ENCODE measurements at places on chromosomes 16 and 17.

DNA sequence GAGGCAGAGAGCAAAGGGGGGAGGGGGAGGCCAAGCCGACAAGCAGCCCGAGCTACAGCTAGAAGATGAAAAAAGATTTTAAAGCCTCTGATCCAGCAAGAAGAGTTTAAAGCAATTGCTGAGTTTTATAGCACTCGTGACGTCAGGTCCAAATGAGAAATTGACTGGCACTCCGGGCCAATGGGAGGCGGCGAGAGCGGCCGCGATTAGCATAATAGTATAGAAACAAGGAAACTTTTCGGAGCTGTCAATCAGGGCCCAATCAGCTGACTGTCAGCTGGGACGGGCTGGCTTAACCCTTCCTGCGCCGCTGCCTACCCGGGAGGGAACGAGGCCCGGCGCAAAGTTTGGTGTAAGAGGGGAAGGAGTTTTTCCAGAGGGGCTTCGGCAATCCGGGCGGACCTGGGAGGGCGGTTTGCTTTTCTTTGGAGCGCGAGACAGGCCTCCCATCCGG lies at the start of gene MAF:
Gene MAF (minus strand): TSS at position 100 of the 454 bp plus-strand sequence. CDS start 835 bp downstream, outside the sequence.
- peak; percentile 15 for DNase-seq

DNA sequence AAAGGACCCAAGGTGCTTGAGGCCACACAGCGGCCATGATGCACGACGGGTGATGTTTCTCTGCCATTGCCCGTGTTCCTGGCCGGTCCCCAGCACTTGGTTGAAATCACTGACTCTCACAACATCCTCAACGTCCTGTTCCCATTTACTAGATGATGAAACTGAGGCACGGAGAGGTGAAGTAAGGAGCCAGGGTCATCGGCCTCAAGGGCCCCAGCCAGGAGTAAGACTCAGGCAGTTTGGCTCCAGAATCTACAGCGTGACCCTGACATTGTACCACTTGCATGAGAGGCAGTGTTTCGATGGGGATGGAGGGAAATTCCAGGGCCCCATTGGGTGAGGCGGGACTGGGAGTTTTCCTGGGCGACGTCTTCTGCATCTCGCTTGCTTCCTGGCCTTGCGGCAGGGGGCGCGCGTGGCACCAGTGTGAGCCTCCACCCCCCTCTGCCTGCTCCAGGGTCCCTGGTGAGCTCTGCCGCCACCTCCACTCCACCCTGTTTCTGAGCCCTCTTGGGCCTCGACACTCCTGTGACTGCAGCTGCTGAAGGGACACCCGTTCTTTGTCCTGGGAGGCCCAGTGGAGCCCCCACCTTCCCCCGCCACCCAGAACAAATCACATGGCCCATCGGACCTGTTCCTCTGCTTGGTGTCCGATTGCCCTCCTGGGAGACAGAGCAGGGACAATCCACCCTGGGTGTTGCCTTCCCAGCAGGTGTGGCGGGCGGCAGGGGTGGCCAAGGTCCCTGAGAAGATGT lies 133.0 kb upstream of the GSE1 start:
- no peak for DNase-seq

GRCh38 chr16:68319185-68319908 lies 8.5 kb downstream of the PRMT7 start:
- no peak for DNase-seq

DNA sequence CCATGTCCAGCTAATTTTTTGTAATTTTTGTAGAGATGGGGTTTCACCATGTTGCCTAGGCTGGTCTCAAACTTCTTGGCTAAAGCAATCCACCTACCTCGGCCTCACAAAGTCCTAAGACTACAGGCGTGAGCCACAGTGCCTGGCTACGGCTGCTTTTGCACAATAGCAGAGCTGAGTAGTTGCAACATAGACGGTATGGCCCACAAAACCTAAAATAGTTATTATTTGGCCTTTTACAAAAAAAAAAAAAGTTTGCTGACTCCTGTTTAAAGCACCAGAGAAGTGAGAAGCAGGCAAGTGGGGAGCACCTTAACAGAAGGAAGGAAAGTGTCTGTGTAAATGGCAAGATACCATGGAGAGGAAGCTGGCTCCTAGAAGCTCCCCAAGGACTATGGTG lies 5.3 kb upstream of the HSF5 start:
- DNase-seq = no peak

DNA sequence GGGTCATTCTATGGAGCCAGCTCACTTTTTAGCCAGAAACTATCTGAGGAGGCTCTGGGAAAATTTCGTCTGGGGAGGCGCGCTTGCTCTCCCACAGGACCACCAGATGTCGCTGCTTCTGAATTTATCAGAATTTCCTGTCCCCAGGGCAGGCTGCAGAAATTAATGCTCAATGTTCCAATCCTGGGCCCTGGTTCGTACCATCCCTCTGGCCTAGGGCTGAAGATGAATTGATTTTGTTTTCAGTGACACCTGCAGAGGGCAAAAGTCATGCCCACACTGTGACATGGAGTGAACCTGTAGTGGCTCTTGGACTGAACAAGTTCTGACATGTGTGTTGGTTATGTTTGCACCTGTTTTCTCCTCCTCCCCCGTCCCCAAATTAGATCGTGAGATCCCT lies 482.6 kb downstream of the NPIPA7 start:
- no peak for DNase-seq

- peak; percentile 66 for DNase-seq
These were observed 19.3 kb downstream of the ITGAL start for GRCh38 chr16:30491744-30492308.

DNA sequence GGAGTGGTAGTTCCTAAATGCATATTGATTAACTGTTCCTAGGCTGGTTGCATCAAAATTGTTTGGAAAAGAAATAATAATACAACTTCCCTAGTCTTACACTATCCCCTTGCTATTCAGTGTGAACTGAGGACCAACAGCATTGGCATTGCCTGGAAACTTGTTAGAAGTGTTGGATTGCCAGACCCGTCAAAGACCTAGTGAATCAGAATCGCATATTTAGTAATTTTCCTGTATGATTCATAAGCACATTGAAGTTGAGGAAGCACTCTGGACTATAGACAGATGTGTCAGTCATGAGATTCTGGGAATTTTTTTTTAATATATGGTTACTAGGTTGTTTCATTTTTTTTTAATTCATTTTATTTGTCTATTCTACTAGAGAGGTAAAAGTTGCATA lies 34.7 kb upstream of the KCNJ16 start:
- no peak for DNase-seq

GRCh38 chr16:25419681-25420080 lies 162.0 kb upstream of the ZKSCAN2 start:
- no peak for DNase-seq

GRCh38 chr17:44343510-44344209 lies 1.4 kb upstream of the GRN start:
- no peak for DNase-seq

DNA sequence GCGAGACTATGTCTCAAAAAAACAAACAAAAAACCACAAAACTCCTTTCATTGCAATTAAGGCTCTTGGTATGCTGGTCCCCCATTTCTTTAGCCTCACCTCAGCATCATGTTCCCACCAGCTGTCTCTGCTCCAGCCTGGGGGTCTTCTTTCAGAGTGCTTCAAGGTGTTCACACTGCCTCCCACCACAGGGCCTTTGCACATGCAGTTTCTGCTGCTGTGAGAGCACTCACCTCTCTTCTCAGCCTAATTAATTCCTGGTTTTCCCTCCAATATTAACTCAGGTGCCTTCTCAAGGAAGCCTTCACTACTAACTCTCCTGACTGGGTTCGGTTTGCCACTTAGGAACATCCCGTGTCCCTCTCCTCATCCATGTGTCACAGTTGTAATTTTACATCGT lies 15.9 kb upstream of the PIK3R6 start:
- DNase-seq = no peak

GRCh38 chr16:74577882-74578366 lies 29.0 kb downstream of the GLG1 start:
- no peak for DNase-seq

DNA sequence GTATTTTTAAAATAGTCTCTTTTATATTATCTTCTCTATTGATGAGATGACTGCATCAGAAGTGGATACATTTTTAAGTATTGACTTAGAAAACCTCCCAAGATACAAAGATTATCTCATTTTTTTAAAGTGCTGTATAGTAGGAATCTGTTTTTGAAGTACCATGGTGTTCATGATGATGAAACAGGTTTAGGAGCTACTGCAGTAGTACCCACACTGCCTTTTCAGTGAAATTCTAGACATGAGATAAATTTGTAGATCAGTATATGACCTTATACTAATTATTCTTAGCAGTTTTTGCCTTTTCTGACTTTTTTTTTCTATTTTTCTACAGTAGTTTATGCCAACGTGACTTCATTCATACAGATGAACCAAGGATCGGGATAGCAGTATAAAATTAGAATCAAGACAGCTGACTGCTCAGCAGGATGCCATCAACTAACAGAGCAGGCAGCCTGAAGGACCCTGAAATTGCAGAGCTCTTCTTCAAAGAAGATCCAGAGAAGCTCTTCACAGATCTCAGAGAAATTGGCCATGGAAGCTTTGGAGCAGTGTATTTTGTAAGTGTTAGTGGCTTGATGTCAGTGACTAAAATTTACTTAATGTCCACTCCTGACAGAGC lies 61.1 kb downstream of the TAOK1 start:
- no peak for DNase-seq

- no peak for DNase-seq
These were observed 50.0 kb downstream of the VMP1 start for GRCh38 chr17:59757470-59757869.

DNA sequence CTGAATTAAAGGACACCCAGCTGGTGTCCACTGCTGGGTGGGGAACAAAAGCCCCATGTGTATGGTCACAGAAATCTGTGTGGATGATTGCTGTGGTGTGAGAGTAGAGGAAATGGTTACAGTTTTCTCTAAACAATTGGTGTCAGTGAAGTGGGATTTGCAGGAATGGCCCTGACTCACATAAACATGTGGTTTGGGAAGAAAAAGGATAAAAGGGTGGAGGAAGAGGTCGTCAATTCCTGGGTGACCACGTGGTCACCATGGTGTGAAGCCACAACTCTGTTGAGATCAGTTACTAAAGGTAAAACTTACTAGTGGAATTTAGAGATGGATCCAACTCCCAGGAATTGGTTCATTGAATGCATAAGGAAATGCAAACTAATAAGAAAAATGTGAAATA lies 3.6 kb upstream of the TUBG2 start:
- no peak for DNase-seq

DNA sequence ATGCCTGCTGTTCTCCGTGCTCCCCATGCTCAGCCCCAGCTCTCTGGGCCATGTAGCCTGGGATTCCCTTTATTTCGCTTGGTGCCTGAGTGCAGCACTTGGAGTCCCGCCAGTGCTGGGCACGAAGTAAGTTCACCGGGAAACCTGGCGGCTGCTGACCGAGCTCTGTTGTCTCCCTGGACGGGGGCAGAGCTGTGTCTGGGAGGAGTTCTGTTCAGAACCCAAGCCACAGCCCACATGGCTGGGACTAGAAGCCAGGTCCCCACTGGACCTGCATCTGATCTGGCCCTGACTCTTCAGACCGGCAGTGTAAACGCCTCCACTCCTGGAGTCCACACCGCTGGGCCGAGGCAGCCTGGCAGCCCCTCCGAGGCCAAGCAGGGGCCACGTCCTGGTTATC lies 37.5 kb upstream of the CIBAR2 start:
- no peak for DNase-seq

GRCh38 chr17:81295676-81296381 lies 722 bp upstream of the SLC38A10 start:
- DNase-seq = no peak

GRCh38 chr17:5418858-5419355 lies 555 bp downstream of the NUP88 start:
- DNase-seq = no peak

DNA sequence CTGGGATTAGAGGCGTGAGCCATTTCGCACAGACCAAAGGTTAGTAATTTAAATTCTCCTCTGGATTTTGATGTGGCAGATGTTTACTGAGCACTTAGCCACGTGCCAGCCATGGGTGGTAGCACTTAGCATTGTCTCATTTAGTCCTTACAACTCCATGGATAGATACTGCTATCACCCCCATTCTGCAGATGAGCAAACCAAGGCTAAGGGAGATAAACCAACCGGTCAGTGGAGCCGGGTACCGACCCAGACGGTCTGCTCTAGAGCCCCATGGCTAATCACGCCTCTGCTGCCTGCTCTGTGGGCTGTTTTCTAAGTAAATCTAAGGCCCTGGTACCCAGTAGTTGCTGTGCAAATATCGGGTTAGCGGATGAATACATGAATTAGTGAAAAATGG lies 12.6 kb upstream of the ADGRG1 start:
- DNase-seq = no peak

GRCh38 chr17:79836972-79837887 lies 2.0 kb downstream of the CBX4 start:
- DNase-seq = no peak

DNA sequence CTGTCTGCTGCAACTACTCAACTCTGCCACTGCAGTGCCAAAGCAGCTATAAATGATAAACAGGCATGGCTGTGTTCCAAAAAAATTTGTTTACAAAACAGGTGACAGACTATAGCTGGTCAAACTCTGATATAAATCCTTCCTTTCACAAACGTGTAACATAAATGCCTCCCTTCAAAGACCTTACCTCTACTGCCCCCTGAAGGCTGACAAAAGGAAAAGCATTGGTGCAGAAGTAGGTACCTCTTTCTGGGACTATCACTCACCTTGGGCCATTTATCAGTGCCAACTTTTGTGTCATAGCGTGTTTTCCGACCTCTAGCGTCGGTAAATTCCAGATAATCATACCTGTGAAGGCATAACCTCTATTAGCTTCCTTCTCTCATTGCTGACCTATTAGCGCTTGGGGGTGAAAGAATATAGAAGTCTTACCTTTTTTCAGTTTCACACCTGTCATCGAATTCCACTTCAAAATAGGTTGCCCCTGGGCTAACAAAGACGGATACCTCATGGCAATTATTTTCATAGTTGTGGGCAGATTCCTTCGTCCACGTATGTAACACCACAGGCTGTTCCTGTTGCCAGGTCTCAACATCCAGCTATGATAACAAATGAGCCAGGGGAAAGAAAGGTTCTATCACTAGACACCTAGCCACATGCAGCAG lies 67.9 kb downstream of the ZZEF1 start:
- no peak for DNase-seq

DNA sequence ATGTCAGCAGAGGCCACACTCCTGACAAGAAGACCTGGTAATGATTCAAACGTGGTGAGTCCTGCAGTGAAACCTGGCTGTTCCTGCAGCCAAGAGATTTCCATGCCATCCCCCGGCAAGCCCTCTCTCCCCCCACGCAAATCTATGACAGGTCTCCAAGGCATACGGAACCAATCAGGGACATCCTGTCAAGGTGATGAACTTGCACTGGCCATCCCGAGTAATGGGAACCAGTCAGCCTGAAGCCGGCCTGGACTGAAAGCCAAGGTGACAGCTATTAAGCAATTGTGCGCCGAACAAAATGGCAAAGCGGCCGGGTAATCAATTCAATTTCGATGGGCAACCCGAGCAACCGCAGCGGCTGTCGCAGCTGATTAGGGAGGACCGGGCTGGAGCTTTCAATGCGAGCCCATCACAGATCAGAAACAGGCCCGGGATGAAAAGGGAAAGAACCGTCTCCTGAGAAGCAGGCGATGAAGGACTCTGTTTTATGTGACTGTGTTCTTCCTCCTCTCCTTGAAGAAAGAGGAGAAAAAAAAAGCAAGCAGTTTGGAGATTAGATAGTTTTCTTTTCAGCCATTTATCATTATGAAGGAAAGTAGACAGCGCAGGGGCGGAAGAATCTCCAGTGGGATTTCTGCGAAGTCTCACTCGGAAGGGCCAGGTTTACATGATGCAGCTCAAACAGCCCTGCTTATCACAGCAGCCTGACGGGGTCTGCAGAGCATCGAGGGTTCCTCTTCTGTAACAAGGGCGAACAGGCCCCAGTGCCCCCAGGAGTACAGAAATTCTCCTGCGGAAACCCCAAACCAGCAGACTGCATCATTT lies 35.2 kb downstream of the TBX4 start:
- DNase-seq = no peak

GRCh38 chr17:28716740-28717577 lies 709 bp downstream of the RAB34 start:
- DNase-seq = no peak
